Endothelial cell (in vitro differentiated cells): ENCODE measurements at places on chromosomes 4 and X. TPM values are rescaled to one million over a fixed set of nuclear protein-coding genes. Genes with fewer than 3 reads are reported as not detected.
A peak's percentile ranks its signal among the peaks of the same experiment; 100 is the strongest.

DNA sequence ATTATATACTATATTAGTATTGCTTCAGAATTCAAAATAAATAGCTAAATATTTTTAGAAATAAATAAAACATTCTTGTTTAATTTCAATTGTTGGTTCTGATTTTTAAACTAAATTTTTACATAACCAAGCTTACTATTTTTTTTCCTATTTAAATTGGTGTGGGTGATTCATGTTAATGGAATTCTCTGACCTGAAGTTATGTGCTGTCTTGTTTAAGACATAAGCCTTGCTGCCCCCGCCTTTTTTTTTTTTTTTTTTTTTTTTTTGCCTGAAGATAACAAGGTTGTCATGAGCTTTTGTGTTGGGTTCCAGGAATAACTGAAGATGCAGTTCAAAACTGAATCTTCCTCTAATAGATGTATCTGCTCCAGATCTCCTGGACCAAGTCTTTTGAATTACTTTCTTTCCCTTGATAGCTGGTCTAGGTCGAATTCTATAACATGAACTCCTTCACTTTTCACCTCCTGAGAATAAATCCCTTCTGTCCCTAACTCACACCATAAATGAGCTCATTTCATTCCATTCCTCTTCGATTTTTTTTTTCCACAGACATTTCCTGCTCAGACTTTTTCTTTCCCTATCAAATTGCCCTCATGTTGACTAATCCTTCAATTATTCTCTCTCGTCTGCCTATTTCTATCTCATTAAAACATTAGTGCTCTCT, 261.5 kb upstream of the FTHL17 start:
- no peak for DNase-seq

DNA sequence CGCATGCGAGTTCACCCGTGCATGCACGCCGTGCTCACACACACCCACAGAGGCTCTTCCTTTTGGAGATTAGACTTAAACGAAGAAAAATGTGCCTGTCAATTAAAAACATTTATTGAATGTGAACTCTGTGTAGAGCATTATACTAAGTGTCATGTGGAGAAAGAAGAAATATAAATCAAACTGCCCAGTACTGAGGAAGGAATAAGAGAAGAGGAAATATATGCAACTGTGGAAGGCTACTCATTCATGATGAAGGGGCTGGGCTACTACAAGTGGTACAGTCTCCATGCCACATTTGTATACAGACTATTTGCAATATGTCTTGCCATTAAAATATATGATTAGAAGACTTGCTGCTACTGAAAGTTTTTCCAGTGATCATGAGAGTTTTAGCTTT, 714.7 kb downstream of the DMD start:
- DNase-seq: no peak

GRCh38 chr4:165326831-165327210, 648 bp upstream of the MSMO1 start:
- DNase-seq: no peak

GRCh38 chrX:154370300-154371016, 4.0 kb downstream of the FLNA start:
- DNase-seq: peak; percentile 15

ELK1 gene
- total RNA-seq: 29.4 TPM

DNA sequence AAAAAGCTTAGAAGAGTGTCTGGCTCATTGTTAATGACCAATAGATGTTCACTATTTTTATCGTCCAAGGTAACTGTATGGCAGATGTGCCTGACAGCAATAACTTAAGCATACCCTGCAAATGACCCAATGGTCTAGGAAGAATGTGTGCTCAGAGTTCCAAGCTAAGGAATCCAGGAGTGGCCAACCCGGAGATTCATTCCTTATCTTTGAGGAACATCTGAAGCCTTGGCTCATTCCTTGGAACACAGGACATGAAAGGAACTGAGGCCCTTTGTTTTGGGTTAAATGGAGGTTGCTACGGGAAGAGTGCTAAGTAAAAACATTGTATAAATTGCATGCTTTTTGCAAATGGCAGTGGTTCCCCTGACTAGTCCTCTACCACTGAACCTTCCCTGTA, 38.9 kb upstream of the EFNB1 start:
- DNase-seq: no peak

ARL9 gene
- total RNA-seq: not detected

SERPINA7 gene
- total RNA-seq: not detected

DNA sequence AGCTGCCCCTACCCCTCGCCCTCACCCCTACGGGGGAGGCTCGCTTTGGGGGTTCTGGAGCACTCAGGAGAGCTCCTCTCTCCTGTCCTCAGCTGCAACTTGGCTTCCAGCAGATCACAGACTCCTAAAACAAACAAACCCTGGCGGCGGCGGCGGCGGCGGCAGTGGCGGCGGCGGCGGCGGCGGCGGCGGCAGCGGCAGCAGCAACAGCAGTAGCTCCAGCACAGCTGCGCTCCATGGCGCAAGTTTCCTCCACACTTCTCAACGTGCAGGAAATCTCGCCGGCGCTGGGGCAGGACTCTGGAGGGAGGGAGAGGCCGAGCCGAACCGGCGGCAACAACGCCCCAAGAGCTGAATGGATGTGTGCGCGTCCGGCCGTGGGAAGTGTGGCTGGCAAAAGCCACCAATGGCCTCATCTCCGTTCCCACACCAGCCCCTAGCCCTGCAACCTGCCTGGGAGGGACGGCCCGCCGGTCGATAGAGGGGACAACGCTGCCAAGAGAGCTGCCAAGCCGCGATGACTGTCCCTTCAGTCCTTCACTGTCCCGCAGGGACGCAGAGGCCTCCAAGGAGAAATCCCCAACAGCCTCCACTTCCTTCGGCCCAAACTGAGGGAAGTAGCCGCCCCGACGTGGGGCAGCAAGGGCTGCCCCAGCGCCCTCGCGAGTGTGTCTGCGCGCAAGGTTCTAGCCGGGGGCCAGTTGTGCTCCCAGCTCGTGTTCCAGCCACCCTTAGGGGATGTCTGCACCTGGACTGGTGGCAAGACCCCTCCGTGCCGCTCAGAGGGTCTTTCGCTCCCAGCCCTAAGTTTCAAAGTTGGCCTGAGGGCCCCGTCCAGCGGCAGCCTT, 775 bp downstream of the SHROOM4 start:
- peak; percentile 35 for DNase-seq

- no peak for DNase-seq
These were observed 159.8 kb downstream of the RASL11B start for GRCh38 chr4:53021754-53022512.

GRCh38 chr4:67131224-67131623, 414.1 kb downstream of the CENPC start:
- no peak for DNase-seq

- DNase-seq: no peak
These were observed 44.8 kb upstream of the PITX2 start for GRCh38 chr4:110667670-110668069.

- no peak for DNase-seq
These were observed 230.9 kb upstream of the GPC4 start for GRCh38 chrX:133645977-133646718.

DNA sequence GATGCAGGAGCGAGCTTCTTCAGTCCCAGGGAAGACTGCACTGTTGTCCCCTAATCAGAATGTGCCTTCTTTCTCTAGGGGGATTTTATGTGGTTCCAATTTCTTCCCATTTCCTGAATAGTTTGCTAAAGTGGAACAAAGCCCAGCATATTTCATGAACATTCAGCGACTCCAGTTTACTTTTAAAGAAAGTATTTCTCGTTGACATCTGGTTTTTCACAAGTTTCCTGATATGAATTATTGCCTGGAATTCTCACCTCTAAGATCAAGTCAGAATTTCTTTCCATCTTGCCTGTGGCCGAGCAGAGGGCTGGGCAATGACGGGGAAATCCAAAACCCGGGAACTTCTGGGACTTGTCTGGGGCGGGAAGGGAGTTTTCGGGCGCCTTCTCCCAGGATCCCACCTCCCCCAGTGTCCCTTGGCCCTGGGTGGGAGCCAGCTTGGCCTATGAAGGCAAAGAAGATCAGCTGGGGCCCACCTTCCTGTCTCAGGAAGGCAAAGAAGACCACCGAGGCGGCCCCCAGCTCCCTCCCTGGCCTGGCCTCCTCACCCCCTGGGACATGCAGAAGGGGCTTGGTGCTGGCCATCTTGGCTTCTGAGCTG, 15.4 kb downstream of the SORCS2 start:
- DNase-seq: no peak

- DNase-seq: no peak
These were observed 202.9 kb downstream of the CFAP299 start for GRCh38 chr4:80538276-80538926.

- DNase-seq: no peak
These were observed 96.8 kb downstream of the NSUN7 start for GRCh38 chr4:40846532-40846931.

GRCh38 chr4:182478475-182478874, 235.3 kb downstream of the TENM3 start:
- DNase-seq: no peak

SOWAHD gene
- total RNA-seq: not detected

- no peak for DNase-seq
These were observed 79.3 kb downstream of the NHSL2 start for GRCh38 chrX:71989768-71990426.

GPR34 gene
- not detected for total RNA-seq

DNA sequence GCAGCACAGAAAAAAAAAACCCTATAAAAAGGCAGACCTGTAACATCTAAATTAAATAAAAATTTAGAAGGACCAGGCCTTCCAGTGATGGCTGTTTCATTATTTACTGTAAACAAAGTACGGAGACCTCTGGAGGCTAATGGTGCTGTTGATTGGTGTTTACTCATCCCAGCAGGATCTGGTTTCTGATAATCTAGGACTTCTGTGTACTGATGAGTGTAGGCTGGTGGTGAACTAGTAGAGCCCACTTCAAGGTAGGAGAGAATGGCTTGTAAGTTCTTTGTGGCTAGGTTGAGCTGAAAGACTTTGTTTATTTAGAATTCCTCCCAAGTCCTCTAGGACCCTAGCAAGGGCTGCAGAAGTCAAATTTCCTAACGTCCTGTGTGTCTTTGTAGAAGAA, 398.1 kb upstream of the PITX2 start:
- no peak for DNase-seq

IL2 gene
- total RNA-seq: not detected

DCLK2 gene
- total RNA-seq: 7.8 TPM

DNA sequence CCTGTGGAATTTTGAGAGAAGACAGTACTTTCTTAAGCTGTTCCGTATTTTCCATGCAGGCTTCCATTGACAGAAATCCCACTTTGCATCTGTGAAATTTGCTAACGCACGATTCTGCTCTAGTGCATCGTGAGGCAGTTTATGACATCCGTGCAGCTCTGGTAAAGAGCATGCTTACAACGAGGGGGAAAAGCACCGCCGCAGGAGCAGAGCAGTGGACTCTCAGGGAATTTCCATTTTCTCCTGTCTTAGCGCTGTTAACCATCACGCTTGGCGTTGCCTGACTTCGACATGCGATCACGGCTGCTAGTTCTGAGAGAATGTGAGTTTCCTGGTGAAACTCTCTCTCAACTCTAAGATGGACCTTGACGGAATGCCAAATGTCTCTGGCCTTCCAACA, 43.9 kb downstream of the DCTD start:
- DNase-seq: no peak

C4orf46 gene
- total RNA-seq: 7.0 TPM

DNA sequence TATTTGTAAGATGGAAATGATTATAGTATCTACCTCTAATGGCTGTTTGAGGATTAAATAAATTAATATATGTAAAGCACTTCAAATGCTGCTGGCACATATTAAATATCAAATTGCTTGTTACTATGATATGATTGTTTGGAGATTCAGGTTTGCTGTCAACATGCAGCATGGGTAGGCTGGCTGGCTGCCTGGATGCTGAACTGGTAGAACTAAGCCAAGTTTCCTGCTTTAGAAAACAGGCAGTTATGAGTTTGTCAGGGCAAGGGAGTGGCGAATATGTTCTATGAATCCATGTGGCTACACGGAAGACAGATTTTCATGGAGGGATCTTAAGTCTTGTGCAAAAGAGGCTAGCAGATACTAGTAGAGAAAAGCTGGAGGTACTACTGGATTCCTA, 239.6 kb downstream of the GBA3 start:
- DNase-seq: no peak

GRCh38 chr4:133390198-133390855, 241.2 kb downstream of the PCDH10 start:
- DNase-seq: no peak
